ENCODE measurements at places on chromosomes 7 and 10.

DNA sequence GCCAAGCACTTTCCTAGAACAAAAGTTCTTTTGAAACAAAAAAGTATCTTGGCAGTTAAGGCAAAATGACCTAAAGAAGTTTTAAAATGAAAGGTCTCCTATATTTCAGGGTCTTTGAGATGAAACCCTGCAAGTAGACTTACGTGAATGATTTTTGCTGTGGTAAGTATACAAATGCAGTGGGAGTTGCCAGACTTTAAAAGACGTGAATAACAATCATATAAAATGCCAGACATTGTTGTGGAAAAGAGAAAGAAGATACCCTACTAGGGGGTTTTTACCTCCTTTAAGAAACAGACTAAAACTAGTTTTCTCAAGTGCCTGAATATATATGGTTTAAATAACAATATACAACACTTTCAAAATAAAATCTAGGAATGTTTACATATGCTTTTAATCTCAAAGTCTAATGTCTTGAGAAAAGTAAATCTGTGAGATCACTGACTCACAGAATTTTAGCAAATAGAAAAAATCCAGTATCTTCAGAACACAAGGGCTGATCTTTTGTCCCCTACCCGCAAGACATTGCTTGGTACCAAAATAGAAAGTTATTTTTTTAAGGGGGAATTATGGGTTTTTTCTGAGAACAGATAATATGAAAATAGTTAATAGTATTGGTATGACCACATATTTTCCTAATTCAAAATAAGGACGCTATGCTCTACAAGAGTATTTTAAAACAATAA lies 29.5 kb downstream of the LRRC17 start:
- DNase-seq, result no peak

DNA sequence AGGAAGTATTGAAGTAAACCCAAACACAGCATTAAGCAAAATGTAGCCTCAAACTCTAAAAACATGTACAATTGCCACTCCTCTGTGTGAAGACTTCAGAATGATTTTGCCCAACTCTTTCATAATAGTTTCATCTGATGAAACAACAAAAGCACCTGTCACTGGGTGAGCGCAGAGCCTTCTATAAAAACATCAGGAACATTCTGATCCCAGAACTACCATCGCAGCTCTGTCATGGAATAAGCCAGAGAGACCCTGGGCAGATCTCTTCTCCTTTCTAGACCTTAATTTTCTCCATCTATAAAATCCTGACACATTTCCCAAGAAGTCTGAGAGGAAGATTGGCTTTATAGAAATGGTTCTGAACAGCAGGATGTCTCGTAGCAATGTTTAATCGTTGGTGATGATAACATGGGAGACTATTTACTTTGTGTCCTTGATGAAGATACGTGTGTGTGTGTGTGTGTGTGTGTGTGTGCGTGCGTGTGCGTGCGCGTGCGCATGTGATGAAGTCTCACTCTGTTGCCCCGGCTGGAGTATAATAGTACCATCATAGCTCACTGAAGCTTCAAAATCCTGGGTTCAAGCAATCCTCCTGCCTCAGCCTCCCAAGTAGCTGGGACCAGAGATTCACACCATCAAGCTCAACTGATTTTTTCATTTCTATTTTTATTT lies 198.0 kb downstream of the KIAA1217 start:
- no peak for DNase-seq

- no peak for DNase-seq
Measured at GRCh38 chr7:102992938-102993717, 80.3 kb downstream of the LRRC17 start.

DNA sequence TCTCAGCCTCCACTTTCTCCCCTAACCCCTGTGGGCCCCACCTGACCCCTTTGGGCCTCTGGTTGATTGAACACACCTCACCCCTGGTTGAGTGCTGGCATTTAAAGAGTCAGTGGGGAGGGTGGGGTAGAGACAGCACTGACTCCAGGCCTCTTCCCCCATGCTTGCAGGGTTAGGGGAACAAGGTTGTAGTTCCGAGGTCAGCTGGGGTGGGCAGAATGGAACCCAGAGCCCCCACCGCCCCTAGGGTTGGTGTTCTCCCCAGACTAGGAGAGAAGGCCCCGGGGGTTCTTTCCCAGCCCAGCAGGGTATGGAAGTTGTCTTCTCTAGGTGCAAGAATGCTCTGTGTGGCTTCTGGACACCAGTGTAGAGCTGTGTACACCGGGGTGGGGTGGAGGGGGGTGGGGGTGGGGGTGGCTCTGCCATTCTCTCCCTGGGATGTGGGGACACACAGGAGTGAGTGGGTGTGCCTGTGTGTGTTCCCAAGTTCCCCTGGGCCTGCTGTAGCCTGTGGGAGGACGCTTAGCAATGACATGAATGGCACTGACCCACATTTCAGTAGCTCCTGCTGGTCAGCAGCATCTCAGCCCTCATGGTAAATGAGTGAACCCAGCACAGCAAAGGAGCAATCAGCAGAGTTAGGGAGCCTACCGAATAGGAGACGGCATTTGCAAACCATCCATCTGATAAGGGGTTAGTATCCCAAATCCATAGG lies 33.6 kb downstream of the PRF1 start:
- no peak for DNase-seq

- no peak for DNase-seq
Measured at GRCh38 chr7:107394831-107395230, 75.0 kb upstream of the GPR22 start.

- no peak for DNase-seq
Measured at GRCh38 chr7:36565792-36566356, 158.4 kb downstream of the AOAH start.

DNA sequence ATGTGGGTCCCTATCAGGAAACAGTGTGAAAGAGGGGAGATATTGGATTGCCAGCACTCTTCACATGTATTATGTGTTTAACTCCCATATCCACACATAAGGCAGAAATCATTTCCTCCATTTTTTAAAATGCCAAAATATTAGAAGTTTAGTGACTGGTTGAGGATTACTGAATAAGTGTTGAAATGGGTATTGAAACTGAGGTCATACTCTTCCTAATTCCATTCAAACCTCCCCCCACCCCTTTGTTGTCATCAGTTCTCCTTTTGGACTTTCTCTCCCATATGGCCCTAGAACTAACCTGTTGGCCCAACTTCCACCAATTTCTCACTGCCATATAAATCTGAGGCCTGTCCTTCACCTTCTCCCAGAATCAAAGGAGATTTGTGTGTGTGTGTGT lies 81.6 kb downstream of the EVX1 start:
- DNase-seq, result no peak

GRCh38 chr10:74906611-74907198 lies 80.3 kb downstream of the KAT6B start:
- no peak for DNase-seq

DNA sequence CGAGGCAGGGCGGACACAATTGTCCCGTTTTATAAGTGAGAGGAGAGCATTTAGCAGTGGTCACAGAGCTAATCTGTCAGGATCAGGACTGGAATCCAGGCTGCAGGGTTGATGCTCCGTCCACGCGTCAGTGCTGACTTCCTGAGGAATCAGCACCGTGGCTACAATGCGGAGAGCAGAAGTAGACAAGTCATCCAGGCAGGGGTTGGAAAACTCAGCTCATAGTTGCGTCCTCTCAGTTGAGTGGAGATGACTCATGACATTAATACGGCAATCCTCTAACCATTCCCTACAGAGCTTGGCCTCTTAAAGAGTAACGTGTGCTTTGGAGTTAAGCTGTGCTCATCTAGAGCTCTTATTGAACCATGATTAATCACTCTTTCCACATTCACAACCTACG lies 17.1 kb upstream of the HTR5A start:
- DNase-seq, result no peak

DNA sequence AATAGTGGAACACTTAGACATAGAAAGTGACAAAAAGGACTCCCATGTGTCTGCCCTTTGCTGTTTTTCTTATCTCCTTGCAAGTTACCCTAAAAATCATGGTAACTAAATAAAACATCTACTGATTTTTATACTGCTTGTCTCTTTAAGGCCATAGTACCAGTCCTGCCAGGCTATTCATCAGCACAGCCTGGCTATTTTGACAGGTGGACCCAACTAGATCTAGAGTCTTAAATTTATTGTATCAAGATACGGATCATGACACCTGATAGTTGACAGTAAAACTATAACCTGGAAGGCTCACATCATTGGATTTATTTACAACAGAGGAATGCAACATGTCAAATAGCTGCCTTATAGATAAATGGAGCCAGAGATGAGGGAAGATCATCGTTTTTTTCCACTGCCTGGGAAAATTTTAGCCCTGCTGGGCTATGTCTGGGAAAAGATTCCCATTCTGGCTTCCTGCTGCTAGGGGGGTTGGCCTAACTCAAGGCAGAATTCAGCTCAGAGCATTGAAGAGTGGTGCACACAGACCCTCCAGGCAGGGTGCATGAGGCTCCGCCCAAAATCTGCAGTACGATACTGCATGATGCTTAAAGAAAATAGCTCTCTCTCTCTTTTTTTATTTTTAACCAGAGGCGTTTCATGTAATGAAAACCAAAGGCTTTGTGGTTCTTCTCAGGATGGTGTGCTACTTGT lies 292.0 kb upstream of the FZD8 start:
- DNase-seq, result no peak

- no peak for DNase-seq
Measured at GRCh38 chr10:12513003-12513365, 163.6 kb downstream of the CAMK1D start.

GRCh38 chr7:88132725-88133124 lies 87.1 kb downstream of the SRI start:
- no peak for DNase-seq

DNA sequence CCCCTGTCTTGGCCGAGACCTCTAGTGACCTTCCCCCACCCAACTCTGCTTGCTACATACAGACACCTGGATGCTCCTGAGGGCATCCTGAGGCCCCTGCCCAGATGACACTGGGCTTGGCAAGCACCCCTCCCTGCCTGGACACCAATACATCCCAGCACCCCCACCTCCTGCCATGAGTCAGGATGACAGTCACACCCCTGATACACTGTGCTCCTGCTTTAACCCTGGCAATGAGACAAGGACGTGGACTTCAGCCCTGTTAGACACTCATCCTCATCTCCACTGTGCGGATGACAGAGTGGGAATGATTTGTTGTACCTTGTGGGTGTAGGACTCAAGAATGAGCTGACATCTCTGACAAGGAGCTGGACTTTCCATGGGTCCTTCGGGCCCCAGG lies 186.3 kb upstream of the ADCY1 start:
- no peak for DNase-seq

DNA sequence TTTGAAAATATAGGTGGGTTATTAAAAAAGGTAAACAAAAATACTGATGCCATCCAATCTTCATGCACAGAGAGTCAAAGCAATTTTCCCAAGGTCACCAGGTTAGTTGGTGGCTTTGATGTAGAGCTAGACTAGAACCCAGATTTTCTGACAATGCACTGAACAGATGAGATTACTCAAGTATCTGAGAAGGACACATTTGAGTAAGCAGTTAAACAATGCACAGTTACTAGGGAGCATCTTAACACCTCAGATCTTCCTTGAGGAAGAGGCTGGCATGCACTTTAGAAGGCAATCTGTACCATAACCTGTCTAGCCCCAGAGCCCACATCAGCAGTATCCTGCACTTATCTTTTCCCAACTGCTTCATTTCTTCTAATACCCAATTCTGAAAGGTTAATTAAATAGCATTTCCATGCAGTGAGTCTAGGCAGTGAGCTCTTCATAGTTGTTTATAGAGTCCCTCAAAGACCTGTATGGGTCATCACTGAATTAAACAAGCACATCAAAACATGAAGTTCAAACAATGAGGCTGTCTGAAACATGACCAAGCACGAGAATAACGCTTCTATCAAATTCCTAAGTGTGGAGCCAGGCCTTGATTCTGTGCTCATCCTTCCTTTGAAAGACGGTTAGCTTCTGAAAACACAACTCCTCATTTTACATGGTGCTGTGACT lies 38.2 kb upstream of the ANK3 start:
- DNase-seq, result no peak

GRCh38 chr7:137879357-137880158 lies 32.8 kb upstream of the DGKI start:
- no peak for DNase-seq

DNA sequence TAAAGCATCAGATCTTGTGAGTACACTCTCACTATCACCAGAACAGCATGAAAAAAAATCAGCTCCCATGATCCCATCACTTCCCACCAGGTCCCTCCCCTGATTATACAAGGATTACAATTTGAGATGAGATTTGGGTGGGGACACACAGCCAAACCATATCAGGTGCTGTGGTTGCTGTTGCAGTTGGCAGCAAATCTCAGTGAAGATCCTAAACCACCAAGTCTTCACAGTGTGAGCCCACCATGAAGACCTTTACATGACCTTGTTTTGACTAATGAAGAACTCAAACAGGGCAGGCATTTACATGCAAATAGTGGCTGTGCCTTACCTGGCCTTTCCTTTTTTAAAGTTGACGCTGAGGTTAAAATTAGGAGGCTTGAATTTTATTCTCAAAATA lies 242.6 kb downstream of the ACTR3B start:
- DNase-seq, result no peak

DNA sequence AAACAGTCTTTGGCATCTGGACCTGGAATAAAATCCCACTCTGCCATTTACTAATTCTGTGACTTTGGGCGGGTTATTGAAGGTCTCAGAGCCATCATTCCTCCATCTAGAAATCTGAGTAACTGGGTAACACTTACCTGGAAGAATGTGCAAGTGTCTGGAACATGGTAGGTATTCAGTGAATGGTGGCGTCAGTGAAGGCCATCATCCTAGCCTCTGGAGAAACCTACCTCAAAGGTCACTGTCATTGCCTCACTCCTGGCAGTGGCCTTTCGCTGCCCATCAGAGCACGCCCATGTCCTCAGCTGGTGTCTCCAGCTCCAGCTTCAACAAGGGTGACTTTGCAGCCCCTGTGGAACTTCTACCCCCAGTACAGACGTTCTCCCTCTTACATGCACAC lies 4.5 kb downstream of the GAL3ST4 start:
- no peak for DNase-seq

GRCh38 chr7:41084381-41084780 lies 618.5 kb downstream of the INHBA start:
- DNase-seq, result no peak

- no peak for DNase-seq
Measured at GRCh38 chr10:28171468-28172222, 131.2 kb downstream of the MPP7 start.

DNA sequence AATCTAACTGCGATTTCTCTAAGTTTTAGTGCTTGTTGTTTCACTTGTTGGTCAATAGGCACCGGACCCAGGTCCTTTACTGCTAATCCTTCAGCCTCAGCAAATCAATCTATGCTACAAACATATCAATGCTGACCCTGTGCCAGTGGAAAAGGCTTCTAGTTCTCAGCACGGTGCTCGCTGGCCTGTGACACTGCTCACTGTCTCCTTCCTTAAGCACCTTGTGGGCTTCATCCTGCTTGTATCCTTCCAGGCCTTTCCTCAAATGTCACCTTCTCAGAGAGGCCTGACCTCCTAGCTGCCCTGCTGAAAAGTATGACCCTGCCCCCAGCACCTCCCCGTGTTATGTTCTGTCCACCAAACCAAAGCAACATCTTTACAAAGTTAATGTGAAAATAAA lies 201.2 kb upstream of the FRMD4A start:
- DNase-seq, result no peak

DNA sequence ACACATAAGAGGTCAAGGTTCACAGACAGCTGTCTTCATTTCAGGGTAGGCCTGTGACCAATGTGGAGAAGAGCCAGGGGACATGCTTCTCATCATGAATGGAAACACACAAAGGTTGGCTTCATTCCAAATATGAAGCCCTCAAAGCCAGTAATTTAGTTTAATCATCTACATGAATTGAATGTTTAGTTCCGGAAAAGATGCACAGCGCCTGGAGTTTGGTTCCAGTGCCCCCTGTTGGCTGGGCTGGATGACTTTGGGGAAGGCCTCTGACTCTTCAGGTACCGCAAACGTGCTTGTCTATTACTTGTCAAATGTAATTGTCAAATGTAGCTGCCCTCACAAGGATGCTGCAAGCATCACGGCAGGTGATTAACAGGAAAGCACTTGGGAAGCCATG lies 130.7 kb downstream of the ADRA2A start:
- DNase-seq, result peak; percentile 80

Measured in mucosa of descending colon (tissue), 3 donors.